ENCODE measurements at places on chromosomes 3 and 15.

GRCh38 chr3:52240059-52240885 is 1.3 kb upstream of the TWF2 start:
- DNase-seq = no peak

DNA sequence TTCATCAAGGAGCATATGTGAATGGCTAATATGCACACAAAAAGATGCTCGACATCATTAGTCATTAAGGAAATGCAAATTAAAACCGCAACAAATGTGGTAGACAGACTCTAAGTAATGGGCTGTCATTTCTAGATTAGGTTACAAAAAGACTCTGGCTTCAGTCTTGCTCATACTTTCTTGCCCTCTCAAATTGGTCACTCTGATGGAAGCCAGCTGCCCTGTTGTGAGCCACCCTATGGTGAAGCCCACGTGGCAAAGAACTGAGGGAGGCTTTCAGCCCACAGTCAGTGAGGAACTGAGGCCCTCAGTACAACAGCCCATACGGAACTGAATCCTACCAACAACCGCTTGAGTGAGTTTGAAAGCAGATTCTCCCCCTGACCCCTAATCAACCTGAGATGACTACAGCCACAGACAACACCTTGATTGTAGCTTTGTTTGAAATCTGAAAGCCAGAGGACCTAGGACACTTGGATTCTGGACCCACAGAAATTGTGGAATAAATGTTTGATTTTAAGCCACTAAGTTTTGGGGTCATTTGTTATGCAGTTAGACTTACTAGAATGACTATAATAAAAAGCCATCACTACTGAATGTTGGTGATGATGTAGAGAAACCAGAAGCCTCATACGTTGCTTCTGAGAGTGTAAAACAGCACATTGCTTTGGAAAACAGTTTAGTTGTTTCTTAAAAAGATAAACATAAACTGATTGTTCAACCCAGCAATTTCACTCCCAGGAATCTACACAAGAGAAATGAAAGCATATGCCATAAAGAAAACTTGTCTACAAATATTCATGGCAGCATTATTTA is 45.7 kb downstream of the EHHADH start:
- no peak for DNase-seq

GRCh38 chr3:71035886-71036285 is 547.6 kb downstream of the FOXP1 start:
- DNase-seq = no peak

DNA sequence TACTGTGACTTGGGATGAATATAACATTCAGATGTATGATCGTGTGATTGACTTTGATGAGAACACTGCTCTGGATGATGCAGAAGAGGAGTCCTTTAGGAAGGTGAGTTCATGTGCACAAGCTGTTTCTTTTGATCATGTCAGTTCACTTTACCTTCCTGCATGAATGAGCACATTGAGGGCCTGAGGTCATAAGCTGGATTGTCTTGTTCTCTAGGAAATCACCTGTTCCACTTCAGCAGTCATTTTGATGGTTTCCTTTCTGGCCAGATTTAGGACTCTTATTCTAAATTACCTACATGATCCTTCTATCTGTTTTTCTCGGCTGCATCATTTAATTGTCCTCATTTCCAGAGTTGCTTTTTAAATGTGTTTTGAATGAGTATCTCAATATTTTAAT is 4.1 kb downstream of the RCN2 start:
- no peak for DNase-seq

DNA sequence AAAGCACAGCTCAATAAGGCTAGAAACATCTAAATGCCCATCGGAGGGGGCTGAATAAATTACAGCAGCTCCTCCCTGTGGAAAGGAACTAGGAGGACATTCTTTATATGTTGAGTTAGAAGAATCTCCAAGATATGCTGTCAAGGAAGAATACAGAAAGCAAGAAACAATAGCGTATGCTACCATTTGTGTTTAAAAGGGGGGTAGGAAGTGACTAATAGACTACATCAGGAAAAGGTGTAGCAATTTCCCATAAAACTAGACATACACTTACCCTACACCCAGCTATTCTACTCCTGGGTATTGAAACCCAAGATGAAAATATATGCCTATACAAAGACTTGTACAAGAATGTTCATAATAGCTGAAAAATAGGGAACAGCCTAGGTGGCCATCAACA is 21.6 kb downstream of the SEC61A1 start:
- DNase-seq = no peak

DNA sequence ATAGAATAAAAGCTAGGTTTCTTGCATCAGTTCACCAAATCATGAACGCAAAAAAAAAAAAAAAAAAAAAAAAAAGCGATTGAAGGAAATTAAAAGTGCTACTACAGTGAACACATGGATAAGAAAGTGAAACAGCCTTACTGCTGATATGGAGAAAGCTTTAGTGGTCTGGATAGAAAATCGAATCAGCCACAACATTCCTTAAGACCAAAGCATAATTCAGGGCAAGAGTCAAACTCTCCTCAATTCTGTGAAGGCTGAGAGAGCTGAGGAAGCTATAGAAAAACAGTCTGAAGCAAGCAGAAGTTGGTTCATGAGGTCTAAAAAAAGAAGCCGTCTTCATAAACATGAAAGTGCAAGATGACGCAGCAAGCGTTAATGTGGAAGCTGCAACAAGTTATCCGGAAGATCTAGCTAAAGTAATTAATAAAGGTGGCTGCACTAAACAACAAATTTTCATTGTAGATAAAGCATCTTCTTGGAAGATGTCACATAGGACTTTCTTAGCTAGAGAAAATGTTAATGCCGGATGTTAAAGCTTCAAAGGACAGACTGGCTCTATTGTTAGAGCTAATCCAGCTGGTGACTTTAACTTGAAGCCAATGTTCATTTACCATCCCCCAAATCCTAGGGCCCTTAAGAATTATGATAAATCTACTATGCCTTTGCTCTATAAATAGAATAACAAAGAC is 19.2 kb downstream of the P3H2 start:
- DNase-seq = no peak

GRCh38 chr3:18888819-18889218 is 259.5 kb upstream of the KCNH8 start:
- DNase-seq = no peak

- DNase-seq = no peak
Measured at GRCh38 chr15:57156210-57156884, 220.0 kb upstream of the CGNL1 start.

All from T follicular helper cell (primary cell).